Activated CD8-positive, alpha-beta memory T cell treated with anti-CD3 and anti-CD28 coated beads for 24 hours (primary cell): ENCODE measurements at places on chromosomes 5 and 9.
A peak's percentile ranks its signal among the peaks of the same experiment; 100 is the strongest.

GRCh38 chr9:116544896-116545295 is 142.2 kb upstream of the TRIM32 start:
- no peak for DNase-seq

DNA sequence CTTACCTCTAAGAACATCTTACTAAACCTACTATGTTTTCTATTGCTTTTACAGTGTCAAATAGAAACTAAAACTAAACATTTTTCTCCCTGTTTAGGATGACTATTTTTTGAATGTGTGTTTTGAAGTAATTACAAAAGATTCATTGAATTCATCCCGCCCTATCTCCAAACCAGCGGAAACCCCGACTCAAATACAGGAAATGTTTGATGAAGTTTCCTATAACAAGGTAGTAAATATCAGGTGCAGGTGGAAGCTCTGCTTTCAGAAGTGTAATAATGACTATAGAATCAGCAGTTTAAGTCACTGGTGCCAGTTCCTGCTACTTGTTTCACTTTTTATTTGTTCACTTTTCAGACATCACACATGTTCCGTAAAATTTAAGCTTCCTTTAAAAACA is 20.0 kb downstream of the ERAP2 start:
- no peak for DNase-seq

GRCh38 chr5:140546851-140547507 is 483 bp upstream of the EIF4EBP3 start:
- DNase-seq: no peak

DNA sequence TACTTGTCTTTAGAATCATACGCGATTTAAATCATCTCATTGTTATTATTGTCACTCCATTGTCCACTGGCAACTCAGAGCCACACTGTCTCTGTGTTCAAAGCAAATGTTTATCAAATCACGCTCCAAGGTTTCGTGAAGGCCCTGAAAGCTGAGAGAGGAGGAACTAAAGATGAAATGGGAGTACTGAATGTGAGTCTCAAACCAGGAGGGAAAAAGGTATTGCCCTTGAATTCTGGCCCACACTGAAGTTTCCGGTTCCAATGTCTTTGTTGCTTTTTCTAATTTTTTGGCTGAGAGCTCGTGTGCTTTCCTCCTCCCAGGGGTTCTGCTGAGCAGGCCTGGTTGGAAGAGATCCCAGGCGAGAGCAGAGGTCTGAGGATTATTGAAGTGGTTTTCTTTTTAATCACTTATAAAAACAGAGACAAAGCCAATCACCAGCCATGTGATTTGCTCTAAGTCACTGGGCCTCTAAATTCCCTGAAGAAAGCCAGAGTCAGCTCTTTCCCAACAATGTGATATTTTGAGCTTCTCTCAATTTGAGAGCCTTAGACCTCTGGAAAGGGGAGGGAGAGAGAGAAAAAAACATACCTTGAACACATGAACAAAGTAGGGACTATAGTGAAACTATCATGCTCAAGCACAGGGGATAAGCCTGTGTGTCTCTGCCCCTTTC is 420.8 kb upstream of the GRAMD2B start:
- no peak for DNase-seq

- DNase-seq: no peak
Observed at GRCh38 chr9:69745716-69746437, 13.9 kb downstream of the PTAR1 start.

GRCh38 chr5:133870661-133871060 is 97.8 kb downstream of the C5orf15 start:
- DNase-seq: no peak

DNA sequence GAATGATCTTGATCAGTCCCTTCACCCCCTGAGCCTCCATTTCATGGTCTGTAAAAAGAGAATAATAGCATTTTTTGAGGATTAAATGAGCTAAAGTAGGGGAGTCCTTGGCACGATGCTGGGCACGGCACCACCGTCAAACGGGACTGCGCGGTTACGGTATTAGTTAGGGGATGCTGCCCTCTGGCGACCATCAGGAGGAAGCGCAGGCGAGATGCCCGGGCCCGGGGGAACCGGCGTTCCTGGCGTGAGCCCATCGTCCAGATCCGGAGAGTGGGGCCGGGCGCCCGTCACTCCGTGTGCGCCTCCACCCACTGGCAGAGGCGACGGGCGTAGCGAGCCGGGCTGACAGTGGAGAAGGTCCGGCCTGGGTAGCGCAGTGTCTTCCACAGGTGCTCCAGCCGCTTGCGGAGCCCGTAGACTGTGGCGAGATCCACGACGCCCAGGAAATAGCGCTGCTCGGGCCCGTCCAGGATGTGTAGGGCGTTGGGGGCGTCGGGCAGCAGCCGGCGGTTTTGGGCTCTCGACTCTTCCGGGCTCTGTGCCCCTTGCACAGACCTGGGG is 4.8 kb upstream of the ST6GALNAC4 start:
- DNase-seq: peak; percentile 95

DNA sequence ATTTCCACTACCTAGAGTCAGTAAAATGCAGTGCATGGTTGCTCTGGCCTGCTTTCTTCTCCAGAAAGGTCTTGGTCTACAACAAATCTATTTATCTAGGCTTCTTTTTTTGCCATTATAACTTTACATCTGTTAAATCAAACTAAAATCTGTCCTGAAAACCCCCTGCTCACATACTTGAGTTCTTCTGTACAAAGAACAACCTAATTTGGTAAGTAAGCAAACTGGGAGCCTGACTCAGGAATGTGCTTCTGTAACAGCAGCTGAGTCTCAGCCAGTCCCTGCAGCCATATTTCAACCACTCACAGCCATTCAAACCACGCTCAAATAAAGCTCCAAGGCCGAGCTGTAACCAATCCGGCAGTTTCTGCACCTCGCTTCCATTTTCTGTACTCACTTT is 95.8 kb downstream of the PLPP1 start:
- no peak for DNase-seq

- no peak for DNase-seq
Observed at GRCh38 chr9:77163884-77164283, 13.4 kb upstream of the VPS13A start.

DNA sequence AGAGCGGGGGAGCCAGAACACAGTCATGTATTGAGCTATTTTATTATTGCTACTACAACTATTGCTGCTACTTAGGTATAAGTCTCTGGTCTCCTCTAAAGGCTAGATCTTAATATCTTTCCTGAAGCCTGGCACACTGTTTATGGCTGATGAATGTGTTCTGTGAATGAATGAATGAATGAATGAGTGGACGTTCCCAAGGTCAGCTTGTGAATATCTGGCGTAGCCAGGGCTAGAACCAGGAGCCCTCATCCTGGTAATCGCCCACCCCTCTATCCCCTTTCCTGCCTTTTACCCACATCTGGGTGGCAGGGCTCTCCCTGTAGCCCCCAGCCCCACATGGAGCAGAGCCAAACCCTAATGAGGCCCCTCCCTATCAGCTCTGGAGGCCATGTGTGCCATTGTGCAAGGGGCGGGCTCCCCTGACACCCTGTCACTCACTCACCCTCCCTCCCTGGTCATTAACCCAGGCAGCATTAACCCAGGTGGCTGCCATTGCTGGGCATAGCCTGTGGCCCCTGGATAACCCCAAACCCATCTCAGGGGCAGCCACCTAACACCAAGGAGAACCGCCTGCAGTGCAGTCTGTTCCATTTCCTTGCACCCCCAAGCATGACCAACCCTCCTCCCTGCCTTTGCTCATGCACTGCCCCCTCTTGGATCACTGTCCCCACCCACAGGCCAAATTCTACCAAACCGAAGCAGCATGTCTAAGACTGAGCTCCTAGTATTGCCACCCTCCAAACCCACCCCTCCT is 2.0 kb upstream of the AKNA start:
- no peak for DNase-seq

DNA sequence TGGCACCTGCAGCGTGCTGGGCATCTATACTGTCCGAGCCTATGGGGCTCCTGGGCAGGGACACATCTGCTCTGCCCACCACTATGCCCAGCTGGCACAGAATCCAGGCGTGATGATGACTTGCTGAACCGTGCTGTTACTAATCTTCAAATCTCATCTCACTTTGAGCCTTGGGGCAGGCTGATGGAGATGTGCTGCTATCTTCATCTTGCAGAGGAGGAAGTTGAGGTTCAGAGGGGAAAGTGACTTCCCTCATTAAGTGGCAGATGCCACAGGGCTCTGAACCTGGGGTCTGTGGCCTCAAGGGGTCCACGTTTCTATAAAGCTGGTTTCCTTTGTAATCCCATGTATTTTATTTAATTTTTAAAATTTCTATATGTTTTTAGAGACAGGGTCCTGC is 4.7 kb downstream of the SLC2A6 start:
- DNase-seq: no peak

GRCh38 chr5:130712324-130712723 is 452.7 kb downstream of the HINT1 start:
- DNase-seq: no peak

GRCh38 chr5:77957-78804 is 13.8 kb upstream of the PLEKHG4B start:
- DNase-seq: no peak

GRCh38 chr5:157710882-157711281 is 20.3 kb upstream of the THG1L start:
- DNase-seq: no peak

- no peak for DNase-seq
Observed at GRCh38 chr5:16784088-16784487, 152.0 kb downstream of the MYO10 start.

GRCh38 chr5:145855763-145856267 is 17.0 kb downstream of the GRXCR2 start:
- DNase-seq: no peak

DNA sequence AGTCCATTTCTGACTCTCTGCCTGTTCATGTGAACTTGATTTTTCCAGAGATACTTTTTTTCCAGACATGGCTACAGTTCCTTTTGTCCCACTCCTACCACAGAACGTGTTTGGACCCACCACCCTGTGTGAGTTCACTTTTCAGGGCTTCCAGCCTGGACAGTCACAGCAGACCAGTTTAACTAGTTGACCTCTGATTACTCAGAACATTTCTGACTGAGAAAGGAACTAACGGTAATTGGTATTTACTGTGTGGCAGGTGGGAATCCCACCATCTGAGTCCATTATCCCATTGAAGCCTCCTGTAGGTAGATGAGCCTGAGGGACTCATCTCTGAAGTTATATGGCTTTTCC is 210.1 kb downstream of the GOLPH3 start:
- DNase-seq: no peak

- DNase-seq: no peak
Observed at GRCh38 chr5:150065346-150065745, 21.0 kb downstream of the CSF1R start.

- DNase-seq: no peak
Observed at GRCh38 chr9:73549991-73550390, 398.3 kb downstream of the ANXA1 start.

GRCh38 chr5:103573411-103573810 is 10.8 kb upstream of the NUDT12 start:
- DNase-seq: no peak

- DNase-seq: no peak
Observed at GRCh38 chr5:56681346-56681745, 134.0 kb upstream of the MAP3K1 start.

- DNase-seq: no peak
Observed at GRCh38 chr9:8391566-8391965, 592.0 kb upstream of the DMAC1 start.

- DNase-seq: no peak
Observed at GRCh38 chr5:123752552-123753179, 240.7 kb downstream of the CSNK1G3 start.

DNA sequence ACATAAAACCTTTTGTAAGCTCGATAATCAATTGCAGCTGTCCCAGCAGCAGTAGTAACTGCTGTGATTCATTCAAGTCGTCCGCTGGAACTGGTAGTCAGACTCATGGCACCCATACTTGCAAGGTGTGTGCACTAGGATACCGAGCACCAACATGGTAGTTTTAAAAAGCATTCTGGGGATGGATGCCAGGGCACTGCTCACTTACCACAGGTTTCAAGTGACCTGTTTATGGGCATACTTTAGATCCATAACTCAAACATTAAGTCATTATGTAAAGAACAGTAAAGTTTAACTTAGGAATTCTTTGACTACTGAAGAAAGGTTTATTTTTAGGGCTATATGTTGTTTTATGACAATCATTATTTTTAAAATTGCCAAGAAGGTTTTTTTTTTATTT is 2277.6 kb downstream of the MAT2B start:
- no peak for DNase-seq

- DNase-seq: no peak
Observed at GRCh38 chr5:86095092-86095491, 522.6 kb upstream of the COX7C start.

DNA sequence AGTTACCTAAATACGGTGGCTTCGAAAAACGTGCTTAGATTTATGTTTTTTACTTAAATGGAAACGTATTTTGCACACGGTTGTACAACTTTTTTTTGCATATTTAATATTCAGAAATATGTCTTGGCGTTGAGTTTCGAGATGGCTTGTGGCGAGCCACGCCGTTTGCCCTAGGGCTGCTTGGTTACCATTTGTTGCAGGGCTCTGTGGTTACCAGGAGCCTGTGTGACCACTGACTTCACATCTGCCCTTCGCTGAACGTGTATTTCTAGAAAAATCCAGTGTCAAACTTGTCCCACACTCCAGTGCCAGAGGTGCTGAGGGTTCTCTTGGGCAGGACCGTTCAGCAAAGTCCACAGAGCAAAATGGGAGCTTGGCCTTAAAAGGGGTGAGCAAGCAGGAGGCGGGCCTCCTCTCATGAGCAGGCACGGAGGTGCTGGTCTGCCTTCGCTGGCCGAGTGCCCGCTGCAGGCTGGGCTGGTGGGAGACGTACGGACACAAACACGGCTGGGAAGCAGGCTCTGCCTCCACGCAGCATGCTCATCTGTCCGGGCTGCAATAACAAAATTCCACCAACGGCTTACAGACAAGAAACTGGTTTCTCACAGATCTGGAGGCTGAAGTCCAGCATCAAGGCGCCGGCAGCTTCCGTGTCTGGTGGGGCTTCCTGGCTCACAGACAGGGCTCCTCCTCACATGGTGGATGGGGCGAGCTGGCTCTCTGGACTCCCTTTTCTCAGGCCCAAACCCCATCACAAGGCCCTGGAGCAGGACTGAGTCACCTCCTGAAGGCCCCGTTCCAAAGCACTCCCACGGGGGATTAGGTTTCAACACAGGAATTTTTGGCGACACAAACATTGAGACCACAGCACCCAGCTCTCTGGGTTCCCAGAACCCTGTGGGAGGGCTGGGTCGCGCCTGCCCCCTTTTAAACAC is 5.4 kb downstream of the MRPL36 start:
- no peak for DNase-seq

- no peak for DNase-seq
Observed at GRCh38 chr5:32342656-32343055, 29.9 kb upstream of the MTMR12 start.

DNA sequence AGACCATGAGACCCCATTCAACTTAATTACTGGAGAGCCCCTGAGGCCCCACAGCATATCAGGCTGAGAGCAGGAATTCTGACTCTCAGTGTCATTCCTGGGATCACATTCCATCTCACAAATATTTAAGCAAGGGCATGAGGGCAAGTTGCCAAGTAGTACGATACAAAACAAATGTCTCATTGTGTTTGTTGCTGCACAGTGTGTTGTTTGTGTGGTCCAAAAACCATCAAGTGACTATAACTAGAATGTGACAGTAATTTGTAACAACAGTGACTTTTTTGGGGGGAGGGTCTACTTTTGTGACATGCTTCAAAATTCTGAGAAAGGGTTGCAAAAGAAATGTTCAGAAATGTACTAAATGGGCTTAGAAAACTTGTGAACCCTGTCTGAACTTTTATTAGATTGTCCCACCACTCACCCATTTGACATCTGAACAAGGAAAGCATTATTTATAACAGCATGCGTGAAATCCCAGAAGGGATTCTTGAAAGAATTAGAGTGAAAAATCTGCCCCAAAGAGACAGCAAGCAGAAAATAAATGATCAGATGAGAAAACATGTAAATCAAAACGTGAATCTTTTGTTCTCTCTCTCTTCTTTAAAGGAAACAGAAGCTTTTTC is 347.0 kb downstream of the NTRK2 start:
- no peak for DNase-seq
